ENCODE measurements at places on chromosomes 16 and 17.

DNA sequence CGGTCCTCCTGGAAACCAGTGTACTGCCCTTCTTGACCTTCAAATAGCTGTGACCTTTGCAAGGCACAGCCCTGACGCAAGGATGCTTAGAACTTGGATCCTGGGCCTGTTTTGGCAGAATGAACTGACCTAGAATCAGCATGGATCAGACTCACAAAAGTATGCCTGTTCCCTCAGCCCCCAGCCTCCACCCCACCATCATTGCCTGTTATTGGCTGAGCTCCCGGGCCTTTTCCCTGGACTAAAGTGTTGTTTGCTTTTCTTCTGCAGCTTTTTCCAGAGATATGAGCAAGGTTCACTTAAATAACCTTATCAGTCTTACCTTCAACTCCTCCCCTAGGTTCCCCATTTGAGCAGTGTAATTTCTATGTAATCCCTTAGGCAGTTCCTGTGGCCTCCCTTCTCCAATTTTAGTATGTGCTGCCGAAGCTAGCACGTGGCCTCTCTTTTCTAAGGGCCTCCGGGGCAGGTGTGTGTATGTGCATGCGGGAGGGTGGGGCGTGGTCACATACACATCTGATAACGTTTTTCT is 347.4 kb downstream of the MAF start:
- DNase-seq, result no peak

GRCh38 chr16:88045820-88046303 is 94.6 kb downstream of the BANP start:
- DNase-seq, result no peak

GRCh38 chr17:34319039-34319483 is at the start of gene CCL8:
TSS of gene CCL8 (plus strand) at chr17:34319435. CDS start at chr17:34319502, 67 bp downstream.
- no peak for DNase-seq

DNA sequence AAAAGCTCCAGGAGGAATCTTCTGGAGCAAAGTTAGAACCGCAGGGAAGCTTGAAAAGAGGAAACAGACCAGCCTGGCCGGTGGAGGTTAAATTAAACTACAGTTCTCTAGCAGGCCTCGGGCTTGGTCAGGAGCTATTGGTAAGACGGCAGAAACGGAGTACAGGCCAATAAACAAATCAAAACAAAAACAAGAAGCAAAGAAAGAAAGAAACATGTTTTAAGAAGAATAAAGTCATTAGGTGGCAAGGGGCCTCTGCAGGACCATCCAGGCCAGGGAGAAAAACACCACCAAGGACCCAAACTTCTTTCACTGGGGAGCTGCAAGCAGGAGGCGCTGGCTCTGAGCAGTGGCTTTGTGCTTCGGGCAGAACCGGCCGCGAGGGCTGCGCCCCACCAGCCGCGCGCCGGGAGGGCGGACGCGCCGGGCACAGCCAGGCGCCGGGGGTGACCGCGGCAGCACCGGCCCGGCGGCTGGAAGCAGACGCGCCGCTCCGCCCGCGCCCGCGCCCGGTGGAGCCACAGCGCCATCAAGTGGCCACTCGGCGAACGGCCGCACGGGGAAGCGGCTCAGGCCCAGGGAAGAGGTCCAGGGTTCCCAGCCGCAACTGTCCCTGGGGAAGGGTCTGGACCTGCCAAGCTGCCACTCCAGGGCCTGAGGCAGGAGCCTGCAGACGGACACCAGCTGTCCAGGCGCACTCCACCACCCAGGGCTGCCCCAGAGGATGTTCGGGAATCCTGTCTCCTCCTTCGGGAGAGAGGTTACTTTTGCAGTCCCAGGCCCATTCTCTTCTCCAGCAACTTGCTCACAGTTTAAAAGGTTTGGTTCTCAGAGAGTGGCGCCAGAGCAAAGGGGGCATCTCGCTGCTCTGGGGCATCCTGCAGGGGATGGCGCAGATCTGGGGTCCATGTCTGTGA is 419.4 kb downstream of the SOX9 start:
- DNase-seq, result peak; percentile 75

GRCh38 chr16:20826039-20826566 is 19.8 kb downstream of the REXO5 start:
- no peak for DNase-seq

- DNase-seq, result peak; percentile 29
Measured at GRCh38 chr16:77599793-77600415, 122.4 kb upstream of the NUDT7 start.

- no peak for DNase-seq
Measured at GRCh38 chr17:45129426-45129939, 2.8 kb downstream of the PLCD3 start.

DNA sequence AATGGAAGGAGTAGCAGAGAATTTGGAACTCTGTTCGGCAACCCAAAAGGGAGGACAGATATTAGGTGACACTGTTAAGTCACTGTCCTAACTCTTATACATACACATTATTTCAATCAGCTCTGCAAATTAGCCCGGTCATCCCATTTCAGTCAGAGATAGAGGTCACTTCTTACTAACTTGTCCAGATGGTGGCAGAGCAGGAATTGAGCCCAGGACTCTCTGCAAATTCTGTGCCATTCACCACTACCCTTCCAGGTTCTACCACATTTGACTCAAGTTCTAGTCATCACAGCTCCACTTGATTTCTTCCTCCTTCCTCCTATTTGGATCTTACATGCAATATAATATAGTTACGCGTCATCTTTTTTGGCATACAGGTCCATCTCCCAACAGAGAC is 35.9 kb upstream of the NUDT7 start:
- DNase-seq, result no peak

GRCh38 chr17:66711881-66712321 is 123.0 kb upstream of the CACNG5 start:
- DNase-seq, result no peak

DNA sequence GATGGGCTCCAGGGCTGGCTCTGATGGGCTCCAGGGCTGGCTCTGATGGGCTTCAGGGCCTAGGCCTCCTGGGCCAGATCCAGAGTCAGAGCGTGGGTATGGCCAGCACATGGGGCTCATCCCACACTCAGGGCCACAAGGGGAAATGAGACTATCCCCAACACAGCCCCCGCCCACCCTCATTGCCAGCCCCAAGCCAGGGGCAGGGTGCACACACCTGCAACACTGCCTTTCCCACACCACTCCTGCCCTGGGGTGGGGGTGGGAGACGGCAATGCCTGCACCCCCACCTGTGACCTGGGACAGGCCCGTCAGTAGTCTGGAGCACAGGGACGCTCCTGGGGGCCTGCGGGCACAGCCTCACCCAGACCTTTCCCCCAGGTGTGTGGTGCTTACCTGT is 14.3 kb upstream of the ATP6V0C start:
- DNase-seq, result no peak

- DNase-seq, result no peak
Measured at GRCh38 chr17:57377094-57377493, 120.8 kb downstream of the MSI2 start.

DNA sequence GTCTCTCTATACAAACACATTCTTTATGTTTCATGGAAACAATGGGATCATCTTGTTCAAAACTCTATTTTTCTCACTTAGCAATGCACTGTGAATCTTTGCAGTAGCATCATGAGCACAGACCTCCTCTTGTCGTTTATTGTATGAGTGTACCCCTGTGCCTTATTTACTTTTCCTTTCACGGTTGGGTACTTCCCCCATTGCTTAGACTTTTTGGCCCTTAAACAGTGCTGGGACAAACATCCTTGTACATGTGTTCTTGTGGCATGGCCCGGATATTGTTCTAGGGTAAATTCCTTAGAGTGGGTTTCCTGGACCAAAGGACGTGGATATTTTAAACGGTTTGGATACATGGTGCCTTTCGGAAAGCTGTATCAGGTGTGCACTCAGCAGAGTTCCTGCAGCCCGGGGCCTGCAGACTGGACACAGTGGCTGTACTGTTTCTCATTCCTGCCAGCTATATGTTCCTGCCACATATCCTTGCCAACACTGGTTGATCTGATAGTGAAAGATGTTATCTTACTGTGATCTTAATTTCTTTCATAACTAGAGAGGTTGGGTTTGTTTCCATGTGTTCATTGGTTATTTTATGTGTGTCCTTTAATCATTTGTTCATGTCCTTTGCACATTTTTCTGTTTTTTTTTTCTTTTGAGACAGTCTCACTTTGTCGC is 111.1 kb downstream of the OR1D5 start:
- DNase-seq, result no peak

DNA sequence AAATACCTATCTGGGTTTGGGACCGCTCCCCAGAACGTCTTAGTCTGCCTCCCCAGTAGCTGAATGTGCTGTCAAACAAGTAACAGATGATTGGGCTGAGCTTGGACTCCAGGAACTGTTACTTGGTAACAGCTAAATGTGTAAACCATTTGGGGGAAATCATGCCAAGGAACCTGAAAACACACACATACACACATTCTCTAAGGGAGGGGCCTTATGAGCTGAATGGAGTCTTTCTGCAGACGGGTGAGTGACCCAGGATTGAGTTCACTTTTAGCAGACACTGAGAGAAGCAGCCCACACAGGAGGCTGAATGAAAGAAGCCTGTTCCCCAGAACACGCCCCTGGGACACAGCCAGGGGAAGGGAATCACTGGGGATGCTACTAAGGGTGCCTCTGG is 1.6 kb downstream of the ACLY start:
- no peak for DNase-seq
